ENCODE measurements at places on chromosomes 13 and 19.

- DNase-seq, result no peak
These were observed 154.8 kb downstream of the TBC1D4 start for GRCh38 chr13:75327135-75327510.

GRCh38 chr19:14333101-14333871 lies 48.0 kb upstream of the ADGRE5 start:
- DNase-seq, result peak; percentile 46

DNA sequence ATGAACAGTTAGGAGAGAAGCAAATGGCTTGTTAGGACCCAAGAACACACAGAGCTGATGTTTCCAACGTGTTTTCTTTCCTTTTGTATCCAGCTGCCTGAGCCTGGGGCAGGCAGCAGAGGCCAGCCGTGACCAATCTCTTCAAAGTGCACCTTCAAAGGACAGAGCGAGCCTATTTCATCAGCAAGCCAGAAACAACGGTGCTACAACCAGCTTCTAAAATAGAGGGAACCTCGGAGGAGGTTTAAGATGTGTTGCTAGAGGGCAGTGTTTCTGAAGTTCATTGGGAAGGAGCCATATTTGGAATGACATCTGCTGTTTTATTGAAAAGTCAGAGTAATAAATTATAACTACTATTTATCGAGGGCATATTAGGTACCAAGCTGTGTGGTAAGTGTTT lies 56.2 kb upstream of the RFC3 start:
- DNase-seq, result peak; percentile 23

DNA sequence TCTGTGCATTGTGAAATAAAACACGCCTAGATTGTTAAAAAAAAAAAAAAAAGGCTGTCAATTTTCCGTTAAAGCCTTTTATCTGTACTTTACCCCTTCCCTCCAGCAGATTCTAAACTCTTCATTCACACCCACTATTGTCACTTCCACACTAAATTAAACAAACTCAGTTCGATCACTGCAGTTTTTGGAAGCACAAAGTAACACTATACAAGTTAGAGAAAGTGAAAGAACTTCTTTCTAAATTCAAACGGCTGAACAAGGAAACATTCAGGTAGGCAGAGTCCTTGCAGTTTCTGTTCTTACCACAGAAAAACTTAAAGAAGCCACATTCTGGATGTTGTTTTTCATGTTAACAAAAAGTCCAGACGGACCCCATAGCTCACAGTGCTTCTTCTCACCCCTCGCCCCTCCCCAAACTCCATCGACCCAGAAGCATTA lies 27.5 kb upstream of the UBE2L5 start:
- DNase-seq, result peak; percentile 16

All from iris pigment epithelial cell (primary cell).